Stimulated activated CD8-positive, alpha-beta memory T cell treated with anti-CD3 and anti-CD28 coated beads, Interleukin-2, amount 100 ng/mL, for 48 hours (primary cell): ENCODE measurements at places on chromosomes 2 and 18.

GRCh38 chr18:51611326-51611725 is 413.8 kb upstream of the MEX3C start:
- DNase-seq = no peak

- no peak for DNase-seq
Measured at GRCh38 chr18:76465630-76466409, 29.2 kb downstream of the ZNF516 start.

DNA sequence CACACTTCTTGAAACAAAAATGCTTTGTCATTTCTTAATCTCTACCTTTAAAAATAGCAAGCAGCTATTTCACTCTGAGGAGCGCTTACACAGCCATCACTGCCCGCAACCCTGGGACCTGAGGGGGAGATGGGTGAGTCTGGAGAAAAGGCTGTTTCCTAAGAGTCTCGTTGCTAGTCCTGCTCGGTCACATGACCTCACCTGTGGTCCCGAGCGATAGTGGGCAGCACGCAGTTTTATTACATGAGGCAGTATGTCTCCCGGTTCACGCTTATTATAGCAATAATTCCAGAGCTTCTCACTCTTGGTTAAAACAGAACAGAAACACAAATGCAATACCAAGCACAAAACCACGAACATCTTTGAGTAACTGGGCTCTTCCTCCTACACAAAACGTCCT is 105.3 kb downstream of the ZNF516 start:
- DNase-seq = no peak

GRCh38 chr2:174551697-174552096 is 45.9 kb downstream of the WIPF1 start:
- no peak for DNase-seq

DNA sequence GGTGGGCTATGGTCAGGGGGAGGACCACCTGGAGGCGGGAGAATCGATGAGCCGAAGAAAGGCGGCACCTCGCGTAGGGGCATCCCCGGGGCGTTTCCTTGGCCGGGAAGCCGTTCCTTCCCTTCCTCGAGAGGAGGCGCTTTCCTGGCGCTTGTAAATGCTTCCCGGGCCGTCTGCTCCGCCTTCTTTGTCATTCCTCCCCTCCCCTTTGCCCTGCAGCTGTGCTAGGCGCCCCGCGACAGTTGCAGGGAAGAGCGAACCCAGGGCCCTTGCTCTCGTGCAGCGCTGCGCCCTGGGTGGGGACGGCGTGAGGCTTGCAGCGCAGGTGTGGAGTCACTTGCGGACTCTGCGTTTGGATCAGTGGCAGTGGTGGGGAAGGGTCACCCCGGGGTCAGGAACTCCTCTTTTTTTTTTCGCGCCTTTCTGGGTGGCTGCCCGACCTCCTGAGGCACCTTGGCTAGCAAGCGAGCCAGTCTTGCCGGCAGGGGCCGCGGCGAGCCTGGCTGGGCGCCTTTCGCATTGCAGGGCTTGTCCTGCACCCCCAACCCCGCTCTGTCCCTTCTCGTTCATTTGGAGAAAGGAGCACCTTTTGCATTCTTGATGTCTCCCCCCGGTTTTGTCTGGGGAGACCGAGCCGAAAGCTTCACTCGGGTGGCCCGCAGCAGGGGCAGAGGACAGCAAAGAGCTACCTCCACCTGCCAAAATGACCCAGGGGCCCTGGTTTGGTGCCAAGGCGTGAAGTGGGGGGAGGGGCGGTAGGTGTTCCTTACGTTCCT is 858 bp downstream of the KCNS3 start:
- no peak for DNase-seq

DNA sequence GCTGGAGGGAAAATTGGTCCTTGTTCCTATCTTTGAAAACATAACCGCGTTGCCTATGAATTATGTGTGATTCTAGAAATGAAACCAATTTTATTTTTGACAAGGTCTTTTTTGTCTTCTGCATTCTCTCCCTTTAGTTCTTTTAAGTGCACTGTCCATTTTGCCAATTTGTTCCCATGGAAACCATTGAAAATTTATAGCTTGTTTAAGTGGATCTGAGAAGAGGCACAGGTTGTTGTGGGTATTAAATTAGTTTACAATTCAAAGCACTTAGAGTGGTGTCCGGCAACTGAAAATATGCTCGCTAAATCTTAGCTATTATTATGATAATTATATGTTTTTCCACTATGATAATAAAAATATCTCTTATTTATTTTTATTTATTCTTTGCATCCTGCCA is 107.5 kb upstream of the FSHR start:
- no peak for DNase-seq

DNA sequence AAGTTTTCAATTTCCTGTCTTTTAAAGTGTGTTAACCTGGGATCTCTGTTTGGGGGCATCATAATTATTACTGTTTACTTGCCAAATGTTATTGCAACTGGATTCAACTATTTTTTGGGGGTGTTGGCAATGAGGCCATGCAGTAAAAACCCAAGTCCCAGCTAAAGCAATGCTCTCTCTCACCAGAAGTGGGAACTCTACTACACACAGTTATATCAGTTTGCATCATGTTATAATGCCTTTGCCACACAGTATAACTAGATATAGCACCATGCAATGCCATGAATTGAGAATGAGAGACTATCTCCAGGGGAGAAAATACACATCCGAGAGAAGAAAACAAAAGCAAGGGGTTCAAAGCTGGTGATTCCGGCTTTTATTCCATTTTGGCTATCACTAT is 79.0 kb downstream of the GCA start:
- DNase-seq = no peak

DNA sequence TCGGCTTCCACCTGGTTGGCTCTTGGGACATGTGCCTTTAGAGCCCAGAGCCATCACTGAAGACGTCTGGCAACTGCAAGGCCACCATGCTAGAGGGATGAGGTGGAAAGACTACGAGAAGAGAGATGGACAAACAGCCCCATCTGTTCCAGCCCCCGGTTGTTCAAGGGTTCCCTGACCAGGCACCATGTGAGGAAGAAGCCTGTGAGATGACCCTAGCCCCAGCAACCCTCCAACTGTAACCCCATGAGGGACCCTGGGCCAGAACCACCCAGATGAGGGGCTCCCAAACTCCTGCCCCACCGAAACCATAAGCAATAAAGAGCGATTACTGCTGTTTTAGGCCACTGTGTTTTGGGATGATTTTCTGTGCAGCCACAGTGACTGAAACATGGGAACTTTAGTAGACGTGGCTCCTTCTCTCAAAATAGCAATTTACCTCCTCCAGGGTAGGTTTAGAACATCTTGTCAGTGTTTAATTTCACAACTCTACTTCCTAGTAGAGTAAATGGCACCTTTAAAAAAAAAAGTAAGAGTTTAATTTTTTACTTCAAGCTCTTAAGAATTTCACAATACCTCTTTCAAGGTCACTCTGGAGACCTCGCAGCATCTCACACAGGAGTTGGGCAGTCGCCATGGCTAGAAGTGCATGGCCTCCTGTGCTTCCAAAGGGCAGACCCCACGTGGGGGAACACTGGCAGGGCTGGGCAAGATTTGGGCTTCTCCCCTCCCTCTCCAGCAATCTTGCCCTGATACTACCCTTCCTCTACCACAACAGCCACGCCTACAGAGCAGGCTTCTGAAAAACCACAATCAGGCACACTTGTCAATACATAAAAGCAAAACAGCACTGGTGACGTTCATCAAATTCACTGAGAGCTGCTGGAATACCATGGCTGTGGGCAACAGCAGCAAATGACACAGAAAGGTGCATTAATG is 48.8 kb downstream of the TMEM163 start:
- DNase-seq = no peak

DNA sequence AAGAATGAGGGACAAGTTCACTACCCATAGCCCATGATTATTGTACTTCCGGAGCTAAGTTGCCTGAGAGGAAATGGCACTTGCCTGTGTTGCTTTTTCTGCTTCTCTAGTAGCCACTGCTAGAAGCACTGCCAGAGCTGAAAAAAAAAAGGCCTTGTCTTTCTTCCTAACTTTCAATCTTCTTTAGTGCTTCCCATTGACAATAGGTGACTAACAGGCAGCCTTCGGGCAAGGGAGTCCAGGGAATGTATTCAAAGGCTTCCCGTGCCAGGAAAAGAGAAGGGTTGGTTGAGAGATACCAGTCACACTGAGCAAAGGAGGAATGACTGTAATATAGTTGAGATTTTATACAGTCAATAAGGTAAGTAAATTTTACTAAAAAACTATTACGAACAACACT is 242.0 kb downstream of the CALCRL start:
- no peak for DNase-seq

- no peak for DNase-seq
Measured at GRCh38 chr2:160499865-160500264, 6.3 kb upstream of the RBMS1 start.

- no peak for DNase-seq
Measured at GRCh38 chr18:21979759-21980158, 189.6 kb upstream of the GATA6 start.

DNA sequence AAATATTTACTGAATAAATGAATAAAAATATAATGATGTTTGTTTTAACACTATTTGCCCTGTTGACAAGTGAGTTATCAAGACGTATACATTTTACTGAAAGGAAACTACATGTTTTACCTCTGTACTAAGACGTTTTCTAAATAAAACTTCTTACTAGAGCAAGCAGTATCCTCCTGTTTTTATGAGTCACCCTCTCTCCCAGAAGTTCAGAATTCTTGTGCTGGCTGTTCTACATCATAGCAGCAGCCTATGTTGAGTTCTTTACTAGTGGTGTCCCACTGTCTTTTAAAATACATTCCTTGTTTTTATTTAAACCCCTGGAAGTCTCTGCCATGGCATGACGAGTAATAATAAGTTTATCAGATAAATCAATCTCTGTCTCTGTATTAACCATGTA is 297.4 kb downstream of the CALCRL start:
- DNase-seq = no peak

DNA sequence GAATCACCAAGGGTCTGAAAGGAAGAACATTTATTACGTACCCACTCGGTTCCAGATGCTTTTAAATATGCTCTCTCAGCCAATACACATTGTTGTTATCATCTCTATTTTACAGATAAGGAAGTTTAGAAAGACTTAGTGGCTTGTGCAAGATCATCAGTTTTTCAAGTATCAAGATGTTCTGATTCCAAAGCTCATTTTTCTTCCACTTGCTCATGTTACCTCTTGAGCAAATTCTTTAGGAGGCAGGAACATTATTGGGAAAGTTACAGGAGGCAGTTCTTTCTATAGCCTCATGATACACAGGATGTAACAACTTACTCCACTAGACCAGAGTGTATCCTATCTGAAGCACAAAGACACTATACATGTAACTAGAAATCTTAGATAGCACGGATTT is 65.0 kb upstream of the MMADHC start:
- no peak for DNase-seq

GRCh38 chr2:120550282-120550681 is 185.4 kb upstream of the GLI2 start:
- DNase-seq = no peak

GRCh38 chr18:31684279-31685096 is at the start of gene B4GALT6:
B4GALT6 (minus strand) TSS chr18:31684581; CDS start chr18:31684426, 155 bp downstream.
- DNase-seq = no peak

DNA sequence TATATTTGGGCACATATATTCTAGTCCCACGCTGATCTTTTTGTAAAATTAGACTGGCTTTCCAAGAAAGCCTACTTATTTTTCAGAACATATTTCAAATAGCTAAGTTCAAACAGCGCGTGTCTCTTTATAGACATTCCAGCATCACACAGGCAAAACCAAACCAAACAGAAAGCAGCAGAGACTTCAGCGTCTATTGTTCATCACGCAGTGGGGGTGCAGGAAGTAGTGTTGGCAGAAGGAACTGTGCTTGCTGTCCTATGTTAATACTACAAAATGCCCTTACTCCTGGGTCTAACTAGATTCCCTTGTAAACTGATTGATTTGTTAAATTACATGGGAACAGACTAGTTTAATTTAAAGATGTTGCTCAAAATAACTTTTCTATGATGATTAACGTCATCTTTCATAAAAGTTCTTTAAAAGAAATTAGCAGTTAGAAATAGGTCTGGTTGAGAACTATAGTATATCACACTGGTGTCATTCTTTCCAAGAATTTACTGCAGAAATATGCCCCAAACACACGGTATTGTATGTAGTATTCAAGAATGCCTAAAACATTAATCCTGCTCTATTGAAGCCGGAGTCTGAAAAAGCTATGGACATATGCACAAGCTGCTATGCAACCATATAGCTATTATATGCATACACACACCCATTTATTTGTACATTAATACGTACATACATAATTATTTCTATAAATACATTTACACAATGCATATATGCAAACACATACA is 436.3 kb downstream of the CBLN2 start:
- no peak for DNase-seq

- DNase-seq = no peak
Measured at GRCh38 chr2:163808406-163808805, 72.6 kb upstream of the FIGN start.

DNA sequence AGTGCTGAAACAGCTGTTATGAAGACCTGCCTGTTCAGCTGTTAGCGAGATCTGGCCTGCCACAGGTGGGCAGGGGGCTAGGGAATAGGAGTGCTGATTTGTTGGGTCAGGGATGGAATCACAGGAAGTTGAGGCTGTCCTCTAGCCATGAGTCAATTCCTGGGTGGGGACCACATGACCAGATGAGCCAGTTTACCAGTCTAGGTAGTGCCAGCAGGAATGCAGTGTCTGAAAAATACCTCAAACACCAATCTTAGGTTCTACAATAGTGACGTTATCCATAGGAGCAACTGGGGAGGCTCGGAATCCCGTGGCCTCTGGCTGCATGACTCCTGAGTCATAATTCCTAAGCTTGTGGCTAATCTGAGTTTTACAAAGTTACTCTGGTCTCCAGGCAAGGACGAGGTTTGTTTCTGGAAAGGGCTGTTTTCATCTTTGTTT is 44.9 kb downstream of the DYSF start:
- no peak for DNase-seq

DNA sequence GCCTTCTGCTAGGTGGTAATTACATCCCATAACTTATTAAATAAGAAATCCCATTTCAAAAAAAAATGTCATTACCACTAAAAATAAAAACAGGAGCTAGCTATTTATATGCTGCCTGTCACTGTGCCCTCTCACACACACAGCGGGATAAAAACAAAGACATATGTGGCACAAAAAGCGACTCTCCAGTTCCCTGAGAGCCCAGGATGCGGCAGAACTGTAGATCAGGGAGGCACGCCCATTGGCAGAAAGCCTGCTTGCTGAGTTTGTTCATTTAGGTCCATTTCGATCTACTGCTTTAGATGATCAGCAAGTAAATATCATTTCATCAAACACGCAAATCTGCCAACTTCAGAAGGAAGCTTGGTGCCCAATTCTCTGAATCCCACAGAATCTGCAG is 124.4 kb downstream of the TMEM163 start:
- no peak for DNase-seq

DNA sequence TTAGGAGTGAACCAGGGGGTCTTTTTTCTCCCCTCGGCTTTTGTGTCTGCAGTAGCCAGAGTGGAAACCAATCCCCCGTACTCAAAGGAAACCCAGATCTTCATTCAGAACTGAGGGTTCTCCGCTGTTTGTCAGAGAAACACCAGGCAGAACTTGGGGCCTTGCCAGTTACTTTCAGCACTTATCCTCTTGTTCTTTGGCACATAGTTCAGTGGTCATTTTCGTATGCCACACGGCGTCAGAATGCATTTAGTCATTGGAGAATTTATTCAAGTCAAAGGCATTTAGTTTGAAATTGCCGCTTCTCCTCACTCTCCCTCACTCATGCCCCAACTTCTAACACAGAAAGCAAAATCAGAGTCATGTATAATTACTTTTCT is 102.9 kb downstream of the CABLES1 start:
- DNase-seq = no peak

GRCh38 chr2:69723791-69724190 is 18.1 kb upstream of the ANXA4 start:
- DNase-seq = no peak
